Renal cortex interstitium (tissue), 15 donors: ENCODE measurements at places on chromosomes 16 and 17. TPM values are rescaled to one million over a fixed set of nuclear protein-coding genes. Genes with fewer than 3 reads are reported as not detected.

- DNase-seq: peak; percentile 55
Measured at GRCh38 chr16:87924811-87925670, 11.3 kb downstream of the CA5A start.

Gene TP53TG3B
- not detected for polyA plus RNA-seq

DNA sequence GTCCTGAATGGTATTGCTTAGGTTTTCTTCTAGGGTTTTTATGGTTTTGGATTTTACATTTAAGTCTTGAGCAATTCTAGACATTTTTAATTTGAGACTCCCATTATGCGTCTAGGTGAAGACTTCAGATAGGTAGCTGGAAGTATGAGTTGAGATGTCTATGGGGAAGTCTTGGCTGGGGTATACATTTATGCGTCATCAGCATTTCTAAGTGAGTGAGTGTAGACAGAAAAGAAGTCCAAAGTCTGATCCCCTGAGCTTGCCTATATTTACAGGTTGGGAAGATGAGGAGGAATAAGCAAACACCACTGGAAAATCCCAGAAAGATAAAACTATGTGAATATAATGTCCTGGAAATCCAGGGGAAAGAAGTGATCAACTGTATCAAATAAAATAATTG is 68.9 kb downstream of the KCNJ2 start:
- no peak for DNase-seq

DNA sequence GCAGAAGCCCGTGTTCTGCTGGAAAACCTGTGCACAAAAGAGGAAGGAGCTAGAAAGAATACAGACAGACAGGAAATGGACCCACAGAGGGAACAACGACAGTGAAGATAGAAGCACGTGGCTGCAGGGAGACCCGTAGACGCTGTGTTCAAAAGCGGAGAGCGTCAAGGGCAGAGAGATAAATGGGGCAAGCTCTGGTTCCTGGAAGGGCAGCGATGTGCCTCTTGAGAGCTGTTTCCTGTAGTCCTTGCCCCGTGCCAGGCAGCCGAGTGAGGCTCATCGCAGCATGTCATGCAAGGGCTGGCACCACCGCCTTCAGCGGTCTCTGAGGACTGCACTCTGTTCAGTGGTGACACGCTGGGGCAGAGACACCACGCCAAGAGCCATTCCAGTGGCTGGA is 43.6 kb upstream of the CACNG5 start:
- DNase-seq: no peak

Gene ADAMTS18
- 3.8 TPM for polyA plus RNA-seq

- DNase-seq: no peak
Measured at GRCh38 chr16:51898872-51899271, 648.1 kb downstream of the TOX3 start.

- DNase-seq: no peak
Measured at GRCh38 chr16:47888142-47888541, 267.7 kb downstream of the ABCC12 start.
